ENCODE measurements at places on chromosomes 6 and 20.

GRCh38 chr6:32665661-32666060 lies 796 bp downstream of the HLA-DQB1 start:
- DNase-seq = no peak

DNA sequence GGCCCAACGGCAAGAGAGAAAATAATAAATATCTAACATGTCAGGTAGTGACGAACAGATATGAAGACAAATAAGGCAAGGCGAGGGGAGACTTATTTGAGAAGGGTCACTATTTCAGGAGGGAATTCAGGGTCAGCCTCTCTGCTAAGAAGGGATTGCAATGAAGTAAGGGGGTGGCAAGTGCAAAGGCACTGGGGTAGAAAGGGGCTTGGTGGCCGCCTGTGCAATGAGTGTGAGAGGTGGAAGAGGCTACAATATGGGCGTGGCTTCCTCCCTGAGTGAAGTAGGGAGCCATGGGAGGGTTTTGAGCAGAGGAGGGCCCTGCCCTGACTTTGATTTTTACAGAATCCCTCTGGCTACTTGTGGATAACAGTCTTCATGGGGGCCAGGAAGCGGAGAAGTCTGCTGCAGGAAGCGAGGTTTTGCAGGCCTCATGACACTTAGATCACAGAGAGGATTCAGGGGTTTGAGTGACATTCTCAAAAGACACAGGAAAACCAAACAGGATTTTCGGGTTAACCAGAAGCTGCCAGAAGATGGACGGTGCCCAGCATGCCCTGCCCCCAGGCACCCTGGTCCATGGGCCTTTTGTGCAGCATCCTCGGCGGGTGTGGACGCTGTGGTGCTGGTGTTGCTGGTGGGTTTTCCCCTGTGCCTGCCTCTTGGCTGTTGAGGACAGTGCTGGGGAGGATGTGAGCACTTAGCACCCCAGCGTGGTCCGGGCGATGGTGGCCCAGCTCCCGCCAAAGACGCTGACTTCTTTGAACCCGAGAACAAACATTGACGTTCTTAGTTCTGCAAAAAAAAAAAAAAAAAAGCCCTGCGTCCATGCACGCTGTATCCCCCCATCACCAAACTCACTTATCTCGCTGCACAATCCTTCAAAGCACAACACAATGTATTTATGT lies 124.2 kb upstream of the PTPN1 start:
- no peak for DNase-seq

DNA sequence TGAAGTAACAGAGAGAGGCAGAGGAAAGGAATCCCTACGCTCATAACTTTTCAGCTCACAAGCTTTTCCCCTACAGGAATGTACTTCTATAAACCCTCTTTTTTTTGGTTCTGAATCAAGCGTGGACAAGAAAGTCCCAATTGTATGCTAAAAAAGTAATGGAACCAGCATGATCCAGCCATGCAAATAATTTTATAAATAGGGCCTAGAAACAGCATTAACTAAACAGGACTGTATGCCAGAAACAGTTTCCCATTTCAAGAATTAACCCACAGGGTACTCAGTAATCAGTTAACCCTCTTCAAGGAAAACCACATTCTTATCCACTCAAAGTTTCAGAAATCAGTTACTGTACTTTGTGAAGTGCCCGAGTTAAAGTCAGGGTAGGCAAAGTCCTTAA lies 87.0 kb upstream of the HMGCLL1 start:
- DNase-seq = peak; percentile 32

DNA sequence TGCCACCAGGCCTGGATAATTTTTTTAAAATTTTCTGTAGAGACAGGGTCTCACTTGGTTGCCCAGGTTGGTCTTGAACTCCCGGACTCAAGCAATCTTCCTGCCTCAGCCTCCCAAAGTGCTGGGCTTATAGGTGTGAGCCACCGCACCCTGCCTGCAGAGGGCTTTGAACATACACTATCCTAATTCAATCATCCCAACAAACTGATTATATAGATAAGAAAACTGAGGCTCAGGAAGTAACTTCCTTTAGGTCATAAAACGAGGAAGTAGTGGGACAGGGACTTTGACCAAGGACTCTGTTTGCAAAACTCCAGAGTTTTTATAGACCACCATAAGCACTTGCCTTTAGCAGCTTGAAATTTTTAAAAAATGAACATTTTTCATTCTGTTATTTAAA lies 5.0 kb upstream of the BANF2 start:
- no peak for DNase-seq

DNA sequence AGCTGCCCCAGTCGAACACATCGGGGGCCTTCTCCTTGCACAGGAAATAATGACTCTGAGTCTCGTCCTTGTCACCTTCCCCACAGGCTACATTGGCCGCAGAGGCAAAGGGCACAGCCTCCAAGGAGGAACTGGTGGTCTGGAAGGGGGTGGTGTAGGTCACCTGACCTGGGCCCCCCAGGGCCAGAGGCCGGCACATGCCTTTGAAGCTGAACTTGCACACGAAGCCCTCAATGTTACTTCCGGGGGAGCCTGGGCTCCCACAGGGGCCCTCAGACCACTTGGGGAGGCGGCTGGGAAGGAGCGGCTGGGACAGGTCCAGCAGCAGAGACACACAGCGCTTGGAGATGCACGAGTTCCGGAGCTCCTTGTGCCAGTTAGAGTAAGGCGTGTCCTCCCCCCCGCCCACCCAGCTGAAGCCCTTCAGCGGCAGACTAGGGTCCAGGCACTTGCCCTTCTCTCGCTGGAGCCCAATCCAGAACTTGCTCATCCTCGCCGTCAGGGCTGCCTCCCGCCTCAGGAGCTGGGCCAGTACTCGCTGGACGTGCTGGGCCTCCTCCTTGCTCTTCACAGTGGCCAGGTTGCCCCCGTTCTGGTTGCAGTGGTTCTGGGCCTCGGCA lies 578 bp downstream of the CD93 start:
- no peak for DNase-seq

DNA sequence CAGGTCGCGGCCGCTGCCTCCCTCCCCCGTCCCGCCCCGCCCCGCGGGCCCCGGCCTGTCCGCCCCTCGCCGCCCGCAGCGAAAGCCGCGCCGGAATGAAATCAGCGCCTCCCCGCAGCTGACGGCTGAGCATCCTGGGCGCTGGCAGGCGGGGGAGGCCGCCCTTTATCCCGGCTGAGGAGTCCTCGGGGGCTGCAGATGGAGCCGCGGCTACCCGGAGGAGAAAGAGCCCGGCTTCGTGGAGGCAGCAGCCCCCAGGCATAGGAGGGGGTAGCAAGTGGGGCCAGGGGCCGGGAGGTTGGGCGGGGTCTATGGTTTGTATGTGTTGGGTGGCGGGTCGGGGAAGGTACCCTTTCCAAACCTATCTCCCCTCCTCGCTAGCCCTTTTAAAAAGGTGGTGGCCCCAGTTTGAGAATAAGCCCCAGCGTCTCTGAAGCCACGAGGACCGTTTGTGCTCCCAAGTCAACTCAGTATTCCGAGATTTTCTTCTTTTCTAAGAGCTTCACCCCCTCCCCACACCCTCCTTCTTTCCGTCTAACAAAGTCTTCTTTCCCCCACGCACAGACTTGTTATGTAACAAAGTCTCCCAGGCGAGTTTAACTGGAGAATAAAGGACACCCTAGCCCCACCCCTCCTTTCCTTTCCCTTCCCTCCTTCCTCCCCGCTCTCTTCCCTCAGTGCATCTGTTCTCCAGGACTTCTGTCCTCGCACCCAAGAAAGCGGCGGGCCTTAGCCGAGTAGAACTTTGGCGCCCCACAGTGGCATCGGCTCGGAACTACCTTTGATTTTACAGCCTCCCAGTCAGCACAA lies 11.0 kb downstream of the POU3F2 start:
- peak; percentile 98 for DNase-seq

- DNase-seq = no peak
These were observed 31.4 kb upstream of the GSTA4 start for GRCh38 chr6:53026526-53026925.

DNA sequence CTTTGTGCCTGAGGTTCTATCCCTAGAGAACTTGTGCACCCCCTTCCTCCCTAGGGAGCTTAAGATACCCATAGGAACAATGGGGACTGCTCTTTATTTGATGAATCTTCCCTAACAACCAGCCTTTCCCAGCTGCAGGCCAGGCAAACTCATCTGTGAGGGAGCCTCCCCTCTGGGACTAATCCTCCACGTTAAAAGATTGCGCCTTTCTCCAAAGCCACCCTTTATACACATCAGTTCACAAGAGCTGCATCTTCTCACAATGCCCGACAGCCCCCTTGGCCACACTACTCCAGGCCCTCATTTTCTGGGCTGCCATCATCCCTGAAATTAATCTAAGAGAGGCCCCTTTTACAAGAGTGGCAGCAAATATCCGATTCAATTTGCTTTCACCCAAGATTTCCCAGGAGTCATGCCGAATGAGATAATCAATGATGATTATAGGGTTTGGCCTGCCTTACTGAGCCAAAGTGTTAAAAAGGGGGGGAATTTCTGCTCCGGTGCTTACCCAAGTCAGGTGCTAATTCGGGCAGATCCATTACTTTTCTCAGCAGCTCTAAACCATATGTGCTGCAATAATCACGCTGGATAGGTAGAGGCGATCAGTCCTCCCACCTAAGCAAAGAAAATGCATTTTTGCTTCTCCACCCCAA lies 336.5 kb downstream of the KIF16B start:
- no peak for DNase-seq

DNA sequence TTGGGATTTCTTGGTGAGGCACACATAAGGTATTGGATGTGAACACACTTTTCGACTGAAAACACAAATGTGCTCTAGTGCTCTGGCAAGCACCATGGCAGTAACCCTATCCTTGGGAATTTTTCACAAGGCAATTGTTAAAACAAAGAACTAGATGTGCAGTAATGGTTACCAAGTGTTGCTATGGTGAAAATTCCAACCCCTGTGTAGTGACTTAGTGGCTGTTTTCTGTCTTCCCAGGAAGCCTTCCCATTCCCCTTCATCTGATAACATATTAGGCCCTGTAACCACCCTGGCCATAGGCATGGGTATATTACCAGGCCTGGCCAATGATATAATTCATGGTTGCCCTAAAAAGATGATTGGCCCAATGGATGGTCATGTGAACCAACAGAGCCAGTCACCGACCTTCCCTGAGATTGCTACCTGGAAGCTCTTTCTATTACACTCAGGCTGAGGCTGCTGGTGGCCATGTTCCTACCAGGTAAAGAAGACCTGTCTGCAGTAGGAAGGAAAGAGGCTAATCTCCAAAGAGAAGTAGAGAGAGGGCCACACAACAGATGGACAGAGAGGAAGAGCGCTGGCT lies 4.1 kb downstream of the C20orf202 start:
- DNase-seq = no peak

DNA sequence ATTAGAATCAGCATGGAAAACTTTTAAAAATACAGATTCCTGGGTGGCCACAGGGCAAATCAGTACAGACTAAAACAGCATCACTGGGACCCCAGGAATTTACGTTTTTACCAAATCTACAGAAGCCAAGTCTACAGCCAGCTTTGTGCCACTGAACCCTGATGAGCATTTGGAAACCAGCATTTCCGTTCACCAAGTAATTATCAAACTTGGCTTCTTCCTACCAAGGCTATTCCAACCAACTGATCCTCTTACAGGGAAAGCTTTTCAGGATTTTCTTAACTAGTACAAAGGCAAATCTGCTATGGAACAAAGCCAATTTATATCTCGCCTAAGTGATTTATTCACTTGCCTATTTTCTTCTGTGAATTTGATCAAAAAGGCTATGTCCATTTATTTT lies 47.0 kb downstream of the PLAGL1 start:
- DNase-seq = no peak

GRCh38 chr6:3523271-3523670 lies 66.4 kb upstream of the SLC22A23 start:
- no peak for DNase-seq

GRCh38 chr6:157637941-157638662 lies 184.9 kb upstream of the SNX9 start:
- no peak for DNase-seq

GRCh38 chr6:57040011-57040410 lies 6.5 kb upstream of the KIAA1586 start:
- DNase-seq = no peak

GRCh38 chr6:158290659-158291058 lies 21.6 kb upstream of the TULP4 start:
- DNase-seq = no peak

DNA sequence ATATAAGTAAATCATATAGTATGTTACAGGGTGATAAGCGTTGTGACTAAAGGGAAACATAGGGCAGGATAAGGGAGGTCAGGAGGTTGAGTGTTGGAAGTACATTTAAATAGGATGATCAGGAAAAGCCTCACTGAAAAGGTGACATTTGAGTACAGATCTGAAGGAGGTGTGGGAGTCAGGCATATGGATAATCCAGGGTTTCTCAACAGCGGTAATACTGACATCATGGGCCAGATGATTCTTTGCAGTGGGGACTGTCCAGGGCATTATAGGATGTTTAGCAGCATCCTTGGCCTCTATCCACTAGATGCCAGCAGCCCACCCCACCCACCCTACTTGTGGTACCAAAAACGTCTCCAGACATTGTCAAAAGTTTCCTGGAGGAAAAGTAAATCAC lies 292.6 kb upstream of the PREP start:
- DNase-seq = no peak

DNA sequence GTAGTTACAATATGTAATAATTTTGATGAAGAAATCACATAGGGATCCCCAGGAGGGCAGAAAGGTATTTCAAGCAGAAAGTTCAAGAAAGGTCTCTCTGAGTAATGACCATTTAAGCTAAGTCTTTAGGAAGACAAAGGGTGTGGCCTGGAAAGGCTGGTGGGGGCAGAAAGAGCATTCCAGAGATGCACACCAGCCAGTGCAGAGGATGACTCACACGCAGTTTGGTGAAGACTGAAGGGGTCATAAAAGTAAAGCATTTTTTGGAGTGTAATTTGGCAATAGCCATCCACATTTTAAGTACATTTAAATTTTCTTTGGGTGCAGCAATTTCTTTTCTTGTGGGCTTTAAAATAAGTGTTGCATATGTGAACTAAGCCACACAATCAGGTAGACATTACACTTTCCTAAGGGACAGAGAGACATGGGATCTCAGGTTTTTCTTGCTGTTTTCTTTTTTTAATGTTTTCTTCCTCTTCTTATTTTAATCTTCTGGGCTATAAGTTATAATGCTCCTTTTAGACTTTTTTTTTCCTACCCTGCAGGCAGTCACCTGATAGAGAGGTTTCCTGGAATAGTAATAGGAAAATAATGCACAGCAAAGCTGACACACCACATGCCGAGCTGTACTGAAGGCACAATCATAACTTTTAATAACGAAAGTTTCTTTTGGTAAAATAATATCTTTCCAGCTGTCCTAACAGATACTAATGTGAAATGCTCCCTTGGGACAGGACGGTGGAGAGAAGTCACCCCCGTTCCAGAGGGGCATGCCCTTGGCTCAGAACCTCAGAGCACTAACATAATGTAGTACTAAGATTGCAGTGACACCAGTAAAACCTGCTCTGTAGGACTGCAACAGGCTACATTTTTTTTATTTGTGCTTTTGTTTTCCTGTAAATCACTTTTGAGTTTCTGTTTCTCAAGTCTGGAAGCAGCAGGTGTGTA lies 49.6 kb upstream of the PTPRK start:
- no peak for DNase-seq

- DNase-seq = no peak
These were observed 32.9 kb upstream of the PDE10A start for GRCh38 chr6:165695722-165696515.
